ENCODE measurements at places on chromosomes 2 and 18. TPM values are rescaled to one million over a fixed set of nuclear protein-coding genes. Genes with fewer than 3 reads are reported as not detected.
A peak's percentile ranks its signal among the peaks of the same experiment; 100 is the strongest.

The REEP1 gene
- total RNA-seq, result 6.4 TPM

- H3K27ac ChIP-seq, result no peak overlapping the region
- no peak overlapping the region for H3K4me3 ChIP-seq
- no peak for DNase-seq
- H3K27me3 ChIP-seq, result no peaks in the 10 kb centered on the region
- H3K36me3 ChIP-seq, result no peaks in the 10 kb centered on the region
These were observed 245.4 kb downstream of the INSIG2 start for GRCh38 chr2:118333664-118334063.

DNA sequence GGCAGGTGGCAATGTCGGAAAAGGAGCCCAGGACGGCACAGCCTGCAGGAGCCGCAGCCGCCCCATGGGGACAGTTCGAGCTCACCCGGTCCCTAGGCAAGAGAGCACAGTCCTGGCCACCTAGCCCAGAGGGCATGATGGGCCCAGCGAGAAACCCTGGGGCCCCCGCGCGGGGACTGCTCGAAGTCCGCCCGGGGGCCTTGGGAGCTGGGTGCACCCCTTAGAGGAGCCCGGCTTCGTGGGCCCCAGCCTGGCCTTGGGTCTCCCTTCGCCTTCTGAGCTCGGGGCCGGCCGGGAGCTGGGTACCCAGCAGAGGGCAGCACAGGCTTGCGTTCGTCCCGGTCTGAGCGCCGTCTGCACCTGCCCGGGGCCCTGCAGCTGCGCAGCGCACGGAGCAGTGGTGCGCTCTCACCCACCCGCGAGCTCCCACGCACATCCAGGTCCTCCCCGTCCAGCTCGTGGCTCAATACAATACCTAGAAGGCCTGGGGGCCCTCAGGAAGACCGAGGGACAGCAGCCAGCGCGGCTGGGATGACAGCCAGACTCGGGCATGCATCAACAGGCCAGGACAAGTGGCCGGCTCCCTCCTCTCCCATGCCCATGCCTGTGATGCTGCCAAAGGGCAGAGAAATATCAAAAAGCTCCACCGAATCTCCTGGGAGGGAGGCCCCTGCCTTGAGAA is 96.2 kb upstream of the ZNF532 start:
- DNase-seq, result no peak
- H3K4me1 ChIP-seq, result no peaks in the 10 kb centered on the region
- no peaks in the 10 kb centered on the region for H3K36me3 ChIP-seq
- H3K4me3 ChIP-seq, result peak overlapping the region; percentile 19
- H3K27ac ChIP-seq, result no peak overlapping the region

The GATA6 gene
- total RNA-seq, result 89.3 TPM

The RAB6C gene
- not detected for total RNA-seq

GRCh38 chr2:178108176-178108575 is 4.1 kb upstream of the RBM45 start:
- no peaks in the 10 kb centered on the region for H3K4me1 ChIP-seq
- no peaks in the 10 kb centered on the region for H3K27me3 ChIP-seq
- DNase-seq, result no peak
- H3K4me3 ChIP-seq, result no peak overlapping the region

DNA sequence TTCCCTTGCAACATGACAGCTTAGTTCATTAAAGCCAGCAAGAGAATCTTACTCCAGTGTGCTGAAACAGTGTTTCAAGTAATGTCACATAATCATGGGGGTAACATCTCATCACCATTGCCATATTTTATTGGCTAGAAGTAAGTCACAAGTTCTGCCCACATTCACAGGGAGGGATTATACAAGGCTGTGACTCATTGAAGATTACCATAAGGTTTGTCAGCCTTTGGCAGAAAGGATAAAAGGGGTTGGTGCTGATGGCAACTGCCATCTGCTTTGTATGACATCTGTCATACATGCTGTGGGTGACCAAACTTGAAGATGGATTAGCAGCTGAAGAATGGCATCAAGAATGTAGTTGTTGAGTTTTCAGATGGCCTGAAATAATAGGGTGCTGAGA is 61.2 kb downstream of the KCNE4 start:
- no peak for DNase-seq
- H3K4me3 ChIP-seq, result no peak overlapping the region
- no peaks in the 10 kb centered on the region for H3K36me3 ChIP-seq
- no peaks in the 10 kb centered on the region for H3K4me1 ChIP-seq
- H3K27ac ChIP-seq, result no peak overlapping the region

The ACVR1 gene
- 6.9 TPM for total RNA-seq

The TOGARAM2 gene
- total RNA-seq, result not detected

The ACP1 gene
- 30.8 TPM for total RNA-seq

The PIAS2 gene
- total RNA-seq, result 54.5 TPM

The MATN3 gene
- 0.64 TPM for total RNA-seq

GRCh38 chr2:208306291-208306690 is 40.2 kb downstream of the PIKFYVE start:
- H3K36me3 ChIP-seq, result peaks cover 53% of the 10 kb centered on the region
- no peak overlapping the region for H3K4me3 ChIP-seq
- no peak overlapping the region for H3K27ac ChIP-seq
- H3K4me1 ChIP-seq, result no peaks in the 10 kb centered on the region
- DNase-seq, result no peak

DNA sequence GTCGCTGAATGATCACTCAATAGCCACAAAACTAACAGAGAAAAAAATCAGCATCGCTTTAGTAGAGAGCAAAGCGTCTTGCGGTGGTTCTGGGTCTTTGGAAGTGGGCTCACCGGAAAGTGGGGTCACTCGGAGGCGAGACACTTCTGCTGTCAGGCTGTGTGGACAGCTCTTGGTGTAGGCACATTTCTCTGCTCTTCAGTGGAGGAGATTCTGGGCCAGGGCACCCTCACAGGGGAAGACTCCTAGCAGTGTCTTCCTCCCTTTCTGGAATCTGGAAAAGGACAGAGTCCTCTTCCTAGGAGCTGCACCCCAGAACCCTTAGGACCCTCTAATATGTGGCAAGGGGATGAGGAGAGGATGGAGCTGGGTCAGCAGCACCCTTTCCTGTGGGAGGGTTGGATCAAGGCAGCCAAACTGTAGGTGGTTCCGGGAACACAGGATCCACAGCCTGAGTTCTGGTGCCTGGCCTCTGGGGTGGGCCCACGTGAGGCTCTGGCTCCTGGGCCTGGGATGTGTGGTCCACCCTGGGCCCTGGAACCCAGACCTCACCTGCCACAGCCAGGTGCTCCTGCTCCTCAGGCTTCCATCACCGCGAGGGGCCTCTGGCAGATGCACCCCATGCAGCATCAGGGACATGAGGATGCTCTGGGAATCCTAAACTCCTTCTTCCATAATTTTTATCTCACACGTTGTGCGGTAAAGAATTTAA is 25.1 kb downstream of the GPR35 start:
- H3K4me3 ChIP-seq, result no peak overlapping the region
- H3K36me3 ChIP-seq, result no peaks in the 10 kb centered on the region
- H3K27ac ChIP-seq, result no peak overlapping the region
- no peaks in the 10 kb centered on the region for H3K27me3 ChIP-seq

DNA sequence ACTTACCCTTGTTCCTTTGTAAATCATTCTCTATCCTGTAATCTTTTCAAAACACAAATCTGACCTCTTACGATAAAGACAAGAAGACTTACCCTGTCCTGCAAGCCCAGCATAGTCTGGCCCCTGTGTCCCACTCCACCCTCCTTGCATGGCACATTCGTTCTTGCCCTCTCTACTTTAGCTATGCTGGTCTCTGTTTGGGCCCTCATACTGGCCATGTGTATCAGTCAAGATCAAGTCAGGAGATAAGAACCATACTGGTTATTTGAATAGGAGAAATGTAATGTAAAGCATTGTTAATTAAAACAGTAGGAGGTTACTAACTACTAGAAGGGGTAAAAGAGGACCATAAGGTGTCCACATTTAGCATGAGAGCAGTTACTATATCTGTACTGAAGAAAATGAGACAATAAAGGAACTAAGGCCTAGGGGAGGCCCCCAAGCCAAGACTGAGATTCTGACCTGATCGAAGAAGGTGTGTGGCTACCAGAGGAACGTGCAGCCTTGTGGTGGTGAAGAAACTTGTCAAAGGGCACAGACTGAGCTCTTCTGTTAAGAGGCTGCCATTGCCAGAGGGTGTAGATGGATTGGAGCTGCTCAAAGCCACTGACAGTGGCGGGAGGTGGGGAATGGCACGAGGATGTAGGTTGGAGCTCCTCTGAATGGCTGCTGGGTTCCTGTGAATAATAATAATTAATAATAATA is 80.8 kb downstream of the KCTD18 start:
- H3K27me3 ChIP-seq, result no peaks in the 10 kb centered on the region
- H3K36me3 ChIP-seq, result peaks cover 13% of the 10 kb centered on the region
- H3K27ac ChIP-seq, result no peak overlapping the region
- DNase-seq, result no peak
- H3K4me3 ChIP-seq, result no peak overlapping the region

- H3K36me3 ChIP-seq, result no peaks in the 10 kb centered on the region
- H3K27ac ChIP-seq, result no peak overlapping the region
- no peaks in the 10 kb centered on the region for H3K27me3 ChIP-seq
- DNase-seq, result no peak
These were observed 12.8 kb upstream of the PLA2R1 start for GRCh38 chr2:160075171-160075570.

- no peaks in the 10 kb centered on the region for H3K4me1 ChIP-seq
- no peaks in the 10 kb centered on the region for H3K36me3 ChIP-seq
- H3K27me3 ChIP-seq, result no peaks in the 10 kb centered on the region
- no peak overlapping the region for H3K27ac ChIP-seq
- no peak overlapping the region for H3K4me3 ChIP-seq
- no peak for DNase-seq
These were observed 127.4 kb upstream of the MSH6 start for GRCh38 chr2:47655563-47655880.

- no peak overlapping the region for H3K27ac ChIP-seq
- no peaks in the 10 kb centered on the region for H3K36me3 ChIP-seq
- H3K4me1 ChIP-seq, result no peaks in the 10 kb centered on the region
These were observed 19.0 kb upstream of the DUSP19 start for GRCh38 chr2:183059561-183059960.

- no peak for DNase-seq
- peaks cover 34% of the 10 kb centered on the region for H3K36me3 ChIP-seq
- no peak overlapping the region for H3K4me3 ChIP-seq
- no peak overlapping the region for H3K27ac ChIP-seq
These were observed 16.6 kb downstream of the NIF3L1 start for GRCh38 chr2:200905618-200906296.

DNA sequence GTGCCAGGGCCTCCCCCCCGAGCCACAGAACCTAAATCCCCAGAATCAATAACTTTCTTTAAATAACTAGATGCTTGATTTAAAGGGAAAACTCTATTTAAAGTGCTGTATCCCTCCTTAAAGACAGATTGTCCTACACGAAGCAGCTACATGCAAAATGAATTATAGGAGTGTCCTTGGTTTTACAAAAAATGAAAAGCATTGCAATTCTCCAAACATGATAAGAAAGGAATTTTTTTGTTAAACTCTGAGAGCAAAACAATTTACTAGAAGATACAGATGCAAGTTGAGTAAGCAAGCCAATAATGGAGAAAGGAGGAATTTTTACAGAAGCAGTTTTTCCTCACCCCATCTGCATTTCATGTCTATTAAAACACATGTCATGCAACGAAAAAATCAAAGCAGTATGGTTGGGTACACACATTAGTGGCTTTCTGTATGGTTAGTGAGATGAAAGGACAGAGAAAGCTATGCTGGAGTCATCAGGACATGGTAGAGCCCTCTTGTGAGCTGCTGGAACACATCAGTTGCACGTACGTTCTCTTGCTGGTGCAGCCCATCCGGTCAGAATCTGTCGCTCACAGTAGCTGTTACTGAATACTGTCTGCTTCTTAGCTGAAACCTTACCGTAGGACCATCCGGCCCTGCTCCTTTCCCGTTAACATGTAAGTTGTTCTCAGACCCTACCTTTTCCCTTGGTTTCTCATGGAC is 25.9 kb upstream of the STEAP3 start:
- H3K36me3 ChIP-seq, result no peaks in the 10 kb centered on the region
- no peak overlapping the region for H3K4me3 ChIP-seq
- no peak for DNase-seq
- H3K27me3 ChIP-seq, result no peaks in the 10 kb centered on the region
- H3K4me1 ChIP-seq, result no peaks in the 10 kb centered on the region

The IL1RL1 gene
- total RNA-seq, result 3.4 TPM

DNA sequence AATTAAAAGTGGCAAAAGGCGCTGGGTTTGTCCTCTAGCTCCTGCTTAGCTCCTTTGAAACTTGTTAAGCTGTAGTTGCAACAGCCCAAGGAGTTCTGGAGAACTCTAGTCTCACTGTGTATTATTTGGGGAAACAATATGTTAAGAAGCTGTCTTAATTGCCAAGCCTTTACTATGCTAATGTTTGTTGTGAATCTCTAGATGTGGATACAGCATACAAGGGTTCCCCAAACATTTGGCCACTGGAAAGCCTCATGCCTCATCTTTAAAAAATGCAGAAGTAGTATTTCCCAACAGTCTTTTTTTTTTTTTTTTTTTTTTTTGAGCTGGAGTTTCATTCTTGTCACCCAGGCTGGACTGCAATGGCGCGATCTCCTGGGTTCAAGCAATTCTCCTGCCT is 236.7 kb downstream of the PRKCE start:
- DNase-seq, result no peak
- H3K27me3 ChIP-seq, result no peaks in the 10 kb centered on the region

The MAP2 gene
- 57.6 TPM for total RNA-seq

DNA sequence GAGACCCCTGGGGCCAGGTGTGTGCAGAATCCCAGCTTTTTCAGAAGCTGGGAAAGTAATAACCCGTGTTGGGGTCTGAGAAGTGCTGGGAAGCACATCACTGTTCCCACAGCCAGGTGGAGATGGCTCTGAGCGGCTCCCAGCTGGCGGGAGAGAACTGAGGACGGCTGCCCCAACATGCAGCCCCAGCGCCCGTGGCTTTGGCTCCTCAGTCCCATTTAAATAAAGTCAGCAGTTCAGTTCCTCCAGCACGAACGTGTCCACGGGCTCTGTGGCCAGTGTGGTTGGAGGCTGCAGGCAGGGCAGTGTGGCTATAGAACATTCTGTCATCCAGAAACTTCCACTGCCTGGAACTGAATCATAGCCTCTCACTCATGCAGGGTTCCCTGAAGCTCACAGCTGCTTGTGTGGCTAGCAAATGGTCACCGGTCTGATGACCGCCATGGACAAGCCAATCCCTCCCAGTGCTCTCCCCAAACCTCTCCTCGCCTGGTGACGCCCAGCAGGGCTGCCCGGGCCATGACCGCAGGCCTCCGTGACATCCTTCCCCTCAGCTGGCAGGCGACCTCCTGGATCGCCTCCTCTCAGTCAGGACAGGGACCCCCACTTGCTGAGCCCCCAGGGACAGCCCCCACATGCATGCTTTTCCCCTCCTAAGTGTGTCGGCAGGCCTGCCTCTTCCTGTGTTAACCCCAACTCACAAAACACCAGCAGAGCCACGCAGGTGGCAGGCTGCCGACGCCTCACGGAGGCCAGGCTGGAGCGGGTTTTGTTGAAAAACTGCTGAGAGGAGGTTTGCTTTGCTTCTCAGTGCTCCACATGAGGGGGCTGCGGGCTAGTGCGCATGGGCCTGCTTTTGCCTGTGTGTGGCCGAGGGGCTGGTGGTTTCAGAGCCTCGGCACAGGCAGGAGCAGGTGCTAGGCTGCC is 1.3 kb downstream of the RTP5 start:
- no peaks in the 10 kb centered on the region for H3K27me3 ChIP-seq
- DNase-seq, result no peak
- H3K4me1 ChIP-seq, result no peaks in the 10 kb centered on the region
- no peak overlapping the region for H3K4me3 ChIP-seq
- H3K36me3 ChIP-seq, result no peaks in the 10 kb centered on the region

- no peak overlapping the region for H3K4me3 ChIP-seq
- no peak for DNase-seq
- no peaks in the 10 kb centered on the region for H3K36me3 ChIP-seq
These were observed 232.2 kb downstream of the GULP1 start for GRCh38 chr2:188523919-188524318.

GRCh38 chr18:60555625-60556024 is 183.1 kb upstream of the MC4R start:
- no peaks in the 10 kb centered on the region for H3K27me3 ChIP-seq
- DNase-seq, result no peak
- no peak overlapping the region for H3K4me3 ChIP-seq
- no peaks in the 10 kb centered on the region for H3K4me1 ChIP-seq
- no peak overlapping the region for H3K27ac ChIP-seq

The NGEF gene
- 0.43 TPM for total RNA-seq

All from ascending aorta (tissue), 2 donors.